Calu3 (cell line): ENCODE measurements at places on chromosomes 1 and 21. TPM values are rescaled to one million over a fixed set of nuclear protein-coding genes. Genes with fewer than 3 reads are reported as not detected.

- H3K27me3 ChIP-seq = peaks cover 29% of the 10 kb centered on the region
- H3K27ac ChIP-seq = no peak overlapping the region
- H3K36me3 ChIP-seq = no peaks in the 10 kb centered on the region
- DNase-seq = no peak
- no peak overlapping the region for H3K4me3 ChIP-seq
- no peaks in the 10 kb centered on the region for H3K4me1 ChIP-seq
These were observed 25.4 kb downstream of the MX2 start for GRCh38 chr21:41387042-41387819.

DNA sequence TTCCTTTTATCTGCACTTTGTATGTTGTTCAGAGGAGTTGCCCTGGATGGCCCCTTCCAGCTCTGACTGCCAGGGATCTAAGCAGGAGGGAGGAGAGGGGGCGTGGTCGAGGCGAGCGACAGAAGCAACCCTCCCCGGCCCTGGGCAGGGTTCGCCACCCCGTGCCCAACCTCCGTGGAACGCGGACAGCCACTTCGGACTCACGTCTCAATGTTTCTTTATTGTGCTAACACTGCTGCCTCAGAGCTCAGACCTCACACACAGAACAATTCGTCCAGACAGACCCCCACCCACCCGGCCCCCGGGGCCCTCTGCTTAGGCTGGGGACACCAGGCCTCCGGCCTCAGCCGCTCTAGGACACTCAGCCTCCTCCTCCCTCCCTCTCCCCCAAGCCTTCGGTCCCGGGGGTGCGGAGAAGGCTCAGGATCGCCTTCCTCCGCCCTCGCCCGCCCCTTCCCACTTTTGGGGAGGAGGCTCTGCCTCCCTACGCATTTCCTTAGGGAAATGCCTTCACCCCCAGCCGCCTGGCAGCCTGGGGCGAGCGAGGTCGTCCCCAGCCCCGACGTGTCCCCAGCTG lies 8.3 kb downstream of the VSIG8 start:
- peaks cover 11% of the 10 kb centered on the region for H3K4me1 ChIP-seq
- peak; percentile 73 for DNase-seq
- H3K36me3 ChIP-seq = peaks cover 13% of the 10 kb centered on the region
- no peak overlapping the region for H3K27ac ChIP-seq

DNA sequence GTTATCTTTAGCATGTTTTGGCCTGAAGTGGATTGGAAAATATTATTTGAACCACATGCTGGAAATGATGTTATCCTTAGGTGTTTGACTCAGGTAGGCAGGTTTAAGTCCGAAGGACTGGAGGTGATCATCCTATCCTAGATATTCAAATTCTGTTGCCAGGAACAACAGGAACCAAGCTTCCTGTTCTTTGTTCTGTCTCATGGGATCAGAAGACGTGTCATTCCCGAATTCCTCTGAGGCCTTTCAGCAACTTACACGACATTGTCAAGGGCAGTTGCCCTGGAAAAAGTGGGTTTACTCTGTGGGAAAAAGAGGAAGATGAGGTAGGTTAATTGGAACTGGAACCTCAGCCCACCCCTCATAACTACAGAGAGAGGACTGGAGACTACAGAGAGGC lies 36.6 kb downstream of the SLAMF6 start:
- peaks cover 32% of the 10 kb centered on the region for H3K27me3 ChIP-seq
- no peaks in the 10 kb centered on the region for H3K4me1 ChIP-seq
- H3K4me3 ChIP-seq = no peak overlapping the region

GRCh38 chr1:216183007-216183406 lies 240.2 kb downstream of the USH2A start:
- H3K27ac ChIP-seq = no peak overlapping the region
- peaks cover 46% of the 10 kb centered on the region for H3K4me1 ChIP-seq
- no peaks in the 10 kb centered on the region for H3K36me3 ChIP-seq
- no peak overlapping the region for H3K4me3 ChIP-seq
- peak; percentile 26 for DNase-seq
- no peaks in the 10 kb centered on the region for H3K27me3 ChIP-seq

DNA sequence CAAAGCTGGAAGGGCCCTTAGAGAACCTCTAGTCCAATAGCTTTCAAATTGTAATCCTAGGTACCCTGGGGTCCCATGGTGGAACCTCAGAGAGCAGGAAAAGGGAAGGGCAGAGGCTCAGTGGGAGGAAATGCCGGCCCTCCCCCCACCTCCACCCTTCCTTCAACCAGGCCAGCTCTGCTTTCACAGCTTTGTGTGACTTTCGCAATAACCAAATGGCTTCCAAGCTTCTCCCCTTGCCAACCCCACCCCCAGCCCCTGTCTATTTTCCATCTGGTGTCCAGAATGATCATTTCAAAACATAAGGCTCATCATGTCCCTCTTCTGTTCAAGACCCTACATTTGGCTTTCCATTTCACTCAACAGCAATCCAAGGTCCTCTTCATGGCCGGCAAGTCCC lies 74.4 kb downstream of the CD58 start:
- H3K36me3 ChIP-seq = peaks cover 4% of the 10 kb centered on the region
- no peak overlapping the region for H3K4me3 ChIP-seq
- peaks cover 66% of the 10 kb centered on the region for H3K4me1 ChIP-seq
- H3K27me3 ChIP-seq = no peaks in the 10 kb centered on the region
- DNase-seq = no peak

GRCh38 chr1:110076789-110077500 lies 6.5 kb upstream of the ALX3 start:
- H3K27me3 ChIP-seq = peaks cover 30% of the 10 kb centered on the region
- H3K36me3 ChIP-seq = no peaks in the 10 kb centered on the region
- no peak overlapping the region for H3K4me3 ChIP-seq
- H3K27ac ChIP-seq = no peak overlapping the region
- DNase-seq = no peak

DNA sequence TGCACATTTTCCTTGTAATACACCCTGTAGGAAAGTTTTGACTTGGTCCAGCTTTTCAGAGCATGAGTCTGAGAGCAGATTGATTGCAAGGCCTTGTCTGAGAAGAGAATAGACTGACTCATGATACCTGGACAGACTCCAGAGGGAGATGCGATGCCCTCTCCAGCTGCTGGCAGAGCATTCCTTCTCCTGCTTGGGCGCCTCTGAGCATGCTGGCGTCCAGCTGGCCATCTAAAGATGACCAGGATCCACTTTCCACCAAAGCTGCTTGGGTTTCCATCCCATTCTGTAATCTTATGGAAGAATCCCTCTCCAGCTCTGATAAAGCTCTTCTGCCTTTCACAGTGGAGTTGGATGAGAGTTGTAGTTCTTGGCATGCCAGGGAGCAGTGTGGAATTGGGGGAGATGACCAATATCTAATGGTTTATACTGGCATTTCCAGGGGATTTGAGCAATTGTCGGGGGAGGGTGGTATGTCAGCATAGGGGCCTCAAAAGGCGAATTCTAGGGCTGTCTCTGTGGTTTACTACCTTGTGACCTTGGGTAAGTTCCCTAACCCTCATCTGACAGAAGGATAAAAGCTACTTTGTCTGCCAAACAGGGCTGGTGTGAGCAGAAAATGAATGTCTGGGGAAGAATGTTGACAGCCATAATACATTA lies 19.5 kb downstream of the SZRD1 start:
- peak overlapping the region; percentile 36 for H3K27ac ChIP-seq
- H3K4me1 ChIP-seq = peaks cover 59% of the 10 kb centered on the region
- H3K36me3 ChIP-seq = peaks cover 5% of the 10 kb centered on the region

DNA sequence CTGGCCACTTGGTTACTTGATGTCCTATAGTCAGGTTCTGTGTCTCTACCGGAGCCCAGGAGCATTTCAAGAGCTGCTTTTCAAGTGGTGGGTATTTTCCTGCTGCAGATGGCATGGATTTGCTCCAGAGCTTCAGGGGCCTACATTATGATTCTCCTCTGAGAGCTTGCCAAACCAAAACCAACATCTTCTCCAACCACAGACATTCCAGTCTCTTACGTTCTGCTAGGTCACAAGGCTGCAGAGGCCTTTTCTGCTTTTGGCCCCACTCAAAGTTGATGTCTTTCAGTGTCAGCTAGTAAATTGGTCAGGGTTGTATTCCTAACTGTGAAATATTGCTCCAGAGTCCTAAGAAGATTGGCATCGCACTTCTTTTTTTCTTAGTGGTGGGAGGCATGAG lies 14.7 kb upstream of the AQP10 start:
- no peak for DNase-seq
- no peak overlapping the region for H3K4me3 ChIP-seq
- H3K27ac ChIP-seq = no peak overlapping the region
- peaks cover 18% of the 10 kb centered on the region for H3K27me3 ChIP-seq
- H3K4me1 ChIP-seq = no peaks in the 10 kb centered on the region

- no peaks in the 10 kb centered on the region for H3K36me3 ChIP-seq
- no peak overlapping the region for H3K4me3 ChIP-seq
- no peaks in the 10 kb centered on the region for H3K4me1 ChIP-seq
- no peak overlapping the region for H3K27ac ChIP-seq
- H3K27me3 ChIP-seq = no peaks in the 10 kb centered on the region
These were observed 78.8 kb upstream of the NR5A2 start for GRCh38 chr1:199948587-199949280.

- DNase-seq = no peak
- H3K27me3 ChIP-seq = no peaks in the 10 kb centered on the region
- H3K4me1 ChIP-seq = peaks cover 31% of the 10 kb centered on the region
- H3K4me3 ChIP-seq = no peak overlapping the region
These were observed 20.5 kb downstream of the HSPG2 start for GRCh38 chr1:21916447-21917238.

DNA sequence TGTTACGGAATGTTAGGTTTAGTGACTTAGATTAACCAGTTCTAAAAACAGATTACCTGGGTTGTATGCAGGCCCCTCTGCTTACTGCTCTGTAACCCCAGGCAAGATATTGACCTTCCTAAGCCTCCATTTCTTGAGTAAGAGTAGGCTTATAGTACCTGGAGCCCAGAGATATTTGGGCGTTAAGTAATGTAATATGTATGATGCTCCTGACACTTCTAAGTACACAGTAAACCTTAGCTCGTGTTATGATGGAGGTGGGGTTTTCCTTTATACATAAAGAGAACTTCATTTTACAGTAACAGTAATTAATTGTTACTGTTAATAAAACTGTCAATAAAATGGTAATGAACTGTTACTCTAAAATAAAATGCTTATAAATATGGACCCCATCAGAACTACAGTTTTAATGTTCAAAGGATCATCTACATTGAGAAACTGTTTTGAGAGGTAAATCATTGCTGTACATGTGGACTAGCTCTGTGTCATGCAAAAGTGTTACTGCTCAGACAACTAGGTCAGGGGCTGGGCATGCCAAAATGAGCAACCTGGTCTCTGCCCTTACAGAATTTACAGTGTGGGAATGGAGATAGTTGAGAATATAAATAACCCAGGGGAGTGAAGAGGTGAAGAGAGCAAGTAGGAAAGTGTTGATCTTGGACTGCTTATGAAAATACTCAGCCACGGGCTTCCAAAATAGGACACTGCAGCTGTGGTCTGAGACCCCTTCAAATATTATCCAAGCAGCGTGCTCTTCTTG lies 26.6 kb downstream of the LRRC8C start:
- no peak overlapping the region for H3K4me3 ChIP-seq
- DNase-seq = no peak
- no peaks in the 10 kb centered on the region for H3K4me1 ChIP-seq
- no peak overlapping the region for H3K27ac ChIP-seq
- H3K27me3 ChIP-seq = no peaks in the 10 kb centered on the region
- no peaks in the 10 kb centered on the region for H3K36me3 ChIP-seq

DNA sequence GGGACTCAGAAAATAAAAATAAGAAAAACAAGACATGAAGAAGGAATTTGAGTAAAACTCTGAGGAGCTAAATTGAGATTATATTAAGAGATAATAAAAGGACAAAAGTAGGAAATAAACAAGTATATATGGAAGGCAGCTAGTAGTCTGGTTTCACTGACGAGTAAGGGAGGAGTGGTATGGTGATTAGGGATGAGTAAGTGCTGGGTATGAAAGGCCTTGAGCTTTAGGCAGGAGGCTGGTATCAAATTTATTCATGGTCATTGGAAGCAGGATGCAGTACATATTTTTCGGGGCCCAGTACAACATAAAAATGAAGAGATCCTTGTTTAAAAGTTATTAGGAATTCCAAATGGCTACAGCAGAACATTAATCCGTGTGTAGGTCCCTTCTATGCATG lies 789.7 kb upstream of the PRMT6 start:
- H3K4me3 ChIP-seq = no peak overlapping the region
- H3K36me3 ChIP-seq = no peaks in the 10 kb centered on the region
- H3K4me1 ChIP-seq = no peaks in the 10 kb centered on the region
- no peaks in the 10 kb centered on the region for H3K27me3 ChIP-seq
- no peak for DNase-seq

GRCh38 chr1:71166178-71167173 lies 85.6 kb upstream of the ZRANB2 start:
- no peak overlapping the region for H3K4me3 ChIP-seq
- H3K27me3 ChIP-seq = no peaks in the 10 kb centered on the region
- H3K36me3 ChIP-seq = no peaks in the 10 kb centered on the region
- H3K4me1 ChIP-seq = no peaks in the 10 kb centered on the region
- no peak overlapping the region for H3K27ac ChIP-seq

- H3K36me3 ChIP-seq = peaks cover 52% of the 10 kb centered on the region
- DNase-seq = no peak
- H3K4me1 ChIP-seq = peaks cover 25% of the 10 kb centered on the region
- no peaks in the 10 kb centered on the region for H3K27me3 ChIP-seq
- peak overlapping the region; percentile 64 for H3K27ac ChIP-seq
- peak overlapping the region; percentile 78 for H3K4me3 ChIP-seq
These were observed 1.7 kb downstream of the EGLN1 start for GRCh38 chr1:231420299-231420958.

DNA sequence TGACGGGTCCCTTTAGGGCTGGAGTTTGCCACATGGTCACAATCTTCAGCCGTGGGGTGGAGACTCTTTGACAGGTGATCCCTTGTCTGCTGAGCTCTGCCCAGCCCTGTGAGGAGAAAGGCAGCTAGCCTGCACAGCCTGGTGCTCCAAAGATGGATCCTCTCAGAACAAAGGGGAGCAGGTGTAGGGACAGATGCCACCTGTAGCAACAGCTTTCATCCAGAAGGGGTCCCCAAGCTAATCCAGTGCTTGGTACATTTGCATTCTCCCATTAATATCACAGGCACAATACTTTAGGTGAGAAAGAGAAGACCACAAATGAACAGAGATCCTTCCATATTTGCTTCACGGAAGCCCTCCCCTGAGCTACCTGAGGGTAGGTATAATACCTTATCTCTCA lies 93.2 kb downstream of the CCDC185 start:
- no peaks in the 10 kb centered on the region for H3K4me1 ChIP-seq
- H3K27ac ChIP-seq = no peak overlapping the region
- H3K36me3 ChIP-seq = no peaks in the 10 kb centered on the region
- no peak for DNase-seq

- no peak overlapping the region for H3K27ac ChIP-seq
- DNase-seq = no peak
- H3K27me3 ChIP-seq = peaks cover 30% of the 10 kb centered on the region
- H3K4me1 ChIP-seq = no peaks in the 10 kb centered on the region
- no peaks in the 10 kb centered on the region for H3K36me3 ChIP-seq
These were observed 54.4 kb upstream of the FAM89A start for GRCh38 chr1:231094421-231094820.

TNFRSF14 gene
- 24.4 and 33.4 TPM in 2 replicates for total RNA-seq

TMPRSS2 gene
- 13.1 and 15.6 TPM in 2 replicates for total RNA-seq

NUDT17 gene
- total RNA-seq = 2.8 and 4.0 TPM in 2 replicates

FAM167B gene
- total RNA-seq = 1.5 and 1.8 TPM in 2 replicates
